Astrocyte (in vitro differentiated cells and primary cell): ENCODE measurements at places on chromosomes 2 and 18. TPM values are rescaled to one million over a fixed set of nuclear protein-coding genes. Genes with fewer than 3 reads are reported as not detected.

- no peak for DNase-seq
These were observed 265.9 kb downstream of the TFCP2L1 start for GRCh38 chr2:121019071-121019470.

DNA sequence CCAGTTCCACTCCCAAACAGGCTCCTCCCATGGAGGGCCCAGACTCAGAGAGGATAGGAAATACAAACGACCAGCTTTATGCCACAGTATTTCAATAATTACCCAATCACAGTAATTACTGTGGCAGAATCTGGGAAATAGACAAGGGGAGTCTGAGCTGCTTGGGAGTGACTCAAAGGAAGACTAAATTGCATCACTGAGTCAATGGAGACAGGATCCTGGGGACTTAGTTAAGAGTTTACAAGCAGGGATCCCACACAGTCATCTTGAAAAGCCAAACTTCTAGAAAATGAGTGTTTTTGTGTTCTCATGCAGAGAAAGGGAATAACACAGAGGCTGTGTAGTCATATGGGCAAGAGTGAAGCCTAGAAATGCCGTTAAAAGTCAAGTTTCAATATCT is 1142.1 kb downstream of the CNTNAP5 start:
- peak; percentile 2 for DNase-seq

- no peak for DNase-seq
These were observed 183.3 kb upstream of the DOK6 start for GRCh38 chr18:69217196-69218000.

GRCh38 chr18:5021558-5021957 is 175.5 kb downstream of the AKAIN1 start:
- no peak for DNase-seq

DNA sequence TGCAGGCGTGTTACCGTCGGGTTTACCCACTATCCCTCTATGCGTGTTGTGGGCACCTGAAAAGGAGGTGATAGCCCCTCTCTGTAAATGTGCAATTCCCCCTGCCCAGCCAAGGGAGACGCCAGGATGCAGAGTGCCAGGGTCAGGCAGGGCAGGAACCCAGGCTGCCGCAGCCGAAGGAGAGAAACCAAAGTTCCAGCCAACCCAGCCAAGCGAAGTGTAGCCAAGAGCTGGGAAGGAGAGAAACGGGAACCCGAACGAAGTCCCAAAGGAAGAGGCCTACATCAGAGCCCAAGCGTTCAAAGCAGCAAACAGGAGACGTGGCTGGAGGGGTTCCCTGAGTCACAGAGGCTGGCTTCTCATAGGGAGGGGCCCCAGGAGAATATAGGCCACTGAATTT is 24.2 kb upstream of the SPR start:
- DNase-seq, result no peak

The LRRC30 gene
- not detected in 2 replicates for total RNA-seq

DNA sequence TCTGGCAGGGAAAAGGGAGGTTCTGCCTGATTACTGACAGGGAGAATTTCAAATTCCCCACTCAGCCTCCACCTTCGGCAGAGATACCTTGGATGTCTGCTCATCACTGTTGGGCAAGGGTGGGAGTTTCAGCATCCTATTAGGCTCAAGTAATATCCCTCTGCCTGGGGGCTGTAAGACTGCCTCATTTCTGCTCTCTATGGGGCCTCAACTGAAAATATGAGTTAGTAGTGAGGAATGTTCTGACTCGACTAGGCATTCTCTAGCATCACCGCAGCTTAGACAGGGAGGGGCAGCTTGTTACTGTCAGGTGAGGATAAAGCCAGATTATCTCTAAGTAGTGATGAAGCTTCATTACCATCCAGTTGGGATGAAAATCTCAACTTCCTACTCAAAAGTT is 87.7 kb upstream of the LRP1B start:
- DNase-seq, result peak; percentile 30

DNA sequence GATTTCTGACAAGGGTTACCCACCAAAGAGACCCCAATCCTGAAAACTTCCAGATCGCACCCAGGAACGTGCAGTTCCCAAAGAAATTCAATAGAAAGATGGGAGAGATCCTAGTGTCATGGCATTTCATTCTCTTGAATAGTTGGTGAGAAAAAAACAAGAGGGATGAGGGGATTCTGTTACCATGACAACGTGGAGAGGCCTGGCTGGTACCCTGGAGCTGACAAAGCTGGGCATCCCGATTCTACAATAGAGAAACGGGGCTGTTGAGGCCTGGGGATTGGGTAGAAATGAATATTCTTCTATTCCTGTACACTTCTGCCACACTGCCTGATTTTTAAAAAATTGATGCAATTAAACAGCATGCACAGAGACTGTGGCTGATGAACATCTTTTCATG is 41.0 kb downstream of the POLE4 start:
- DNase-seq, result no peak

- DNase-seq, result no peak
These were observed 27.9 kb upstream of the EPC2 start for GRCh38 chr2:148616662-148617061.

DNA sequence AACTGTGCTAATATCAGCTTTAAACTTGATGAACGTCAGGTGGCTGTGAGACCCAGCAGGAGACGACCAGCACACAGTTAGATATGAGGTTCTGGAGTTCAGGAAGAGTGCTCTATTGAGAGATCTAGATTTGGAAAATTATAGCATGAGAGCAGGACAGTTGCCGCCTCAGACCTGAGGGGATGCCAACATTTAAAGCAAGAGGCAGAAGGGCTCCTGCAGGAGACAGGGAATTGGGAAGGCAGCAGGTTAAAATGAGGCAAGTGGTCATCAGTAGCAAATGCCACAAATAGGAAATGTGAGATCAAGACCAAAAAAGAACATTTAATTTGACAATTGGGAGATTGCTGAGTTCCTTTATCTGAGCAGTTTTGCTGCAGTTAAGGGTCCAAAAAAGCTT is 471.9 kb downstream of the TGIF1 start:
- DNase-seq, result no peak

DNA sequence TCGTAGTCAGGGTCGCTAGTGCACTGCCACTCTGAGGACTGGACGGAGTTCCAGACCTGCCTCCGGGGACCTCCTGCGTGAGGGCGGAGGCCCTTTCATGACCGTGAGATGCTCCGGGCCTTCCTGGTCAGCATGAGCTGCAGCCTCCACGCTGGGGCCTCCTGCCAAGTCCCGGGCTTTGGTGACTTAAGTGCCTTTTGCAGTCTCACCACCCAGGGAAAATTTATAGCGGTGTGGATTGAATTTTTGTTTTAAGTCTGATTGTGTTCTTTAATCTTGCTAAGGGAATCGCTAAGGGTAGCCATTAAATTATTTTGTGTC is 33.6 kb downstream of the CHRNA1 start:
- DNase-seq, result no peak

- peak; percentile 11 for DNase-seq
These were observed 570 bp downstream of the SCRN3 start for GRCh38 chr2:174395969-174396630.

The LMAN2L gene
- total RNA-seq, result 19.8 and 19.9 TPM in 2 replicates

The LYG2 gene
- total RNA-seq, result not detected in 2 replicates

The AAMP gene
- total RNA-seq, result 78.8 and 87.3 TPM in 2 replicates

The LYPD1 gene
- 51.1 and 61.6 TPM in 2 replicates for total RNA-seq

DNA sequence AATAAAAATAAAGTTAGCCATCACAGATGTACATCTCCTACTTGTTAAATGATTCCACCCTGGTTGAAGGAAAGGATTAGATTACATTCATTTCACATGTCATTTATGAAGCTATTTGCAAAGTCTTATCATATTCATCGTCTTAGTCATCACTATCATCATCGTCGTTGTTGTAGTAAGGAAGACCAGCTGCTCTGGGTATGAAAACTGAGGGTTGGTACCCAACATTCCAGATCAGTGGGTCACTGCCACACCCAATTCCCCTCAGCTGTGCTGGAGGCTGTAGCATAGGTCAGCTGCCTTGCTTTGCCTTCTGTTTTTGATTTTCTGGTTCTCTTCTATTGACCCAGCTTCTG is 20.9 kb upstream of the CCBE1 start:
- peak; percentile 98 for DNase-seq

- no peak for DNase-seq
These were observed 43.3 kb downstream of the PLEKHB2 start for GRCh38 chr2:131148426-131148825.

- no peak for DNase-seq
These were observed 23.5 kb downstream of the PTGR3 start for GRCh38 chr18:75185460-75185859.

The TMEM200C gene
- total RNA-seq, result 11.3 and 13.1 TPM in 2 replicates

GRCh38 chr18:8848541-8848940 is 143.2 kb downstream of the MTCL1 start:
- DNase-seq, result no peak

DNA sequence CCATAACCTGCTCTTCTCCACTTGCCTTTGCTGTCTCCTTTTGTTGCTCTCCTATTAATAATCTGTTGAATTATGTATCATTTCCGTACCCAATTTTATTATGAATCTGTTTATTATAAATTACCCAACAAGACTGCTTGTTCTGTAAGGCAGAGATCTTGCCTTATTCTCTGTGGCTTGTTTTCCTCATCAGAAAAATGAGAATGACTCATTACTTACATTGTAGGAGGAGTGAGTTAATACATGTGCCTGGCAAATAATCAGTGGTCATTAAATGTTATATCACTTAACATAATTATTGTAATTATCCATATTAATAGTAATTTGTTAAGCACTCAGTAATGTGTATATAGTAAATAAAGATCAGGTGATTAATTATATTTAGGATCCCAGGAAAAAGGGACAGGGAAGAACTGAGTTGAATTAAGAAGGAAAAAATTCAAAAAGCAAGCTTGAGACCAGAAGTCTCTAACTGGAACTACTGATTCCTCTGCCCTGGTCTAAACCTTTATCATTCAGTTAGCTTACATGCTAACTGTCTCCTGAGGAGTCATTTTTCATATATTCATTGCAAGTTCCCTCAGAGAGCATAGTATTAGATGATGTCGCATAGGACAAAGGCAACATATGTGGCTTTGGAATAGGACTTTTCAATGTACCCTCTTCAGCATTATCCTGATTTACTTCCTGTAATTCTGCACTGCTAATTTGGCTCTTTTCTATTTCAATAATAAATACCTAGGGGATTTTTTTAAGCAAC is 335.7 kb downstream of the GALNT13 start:
- DNase-seq, result no peak

GRCh38 chr2:8479298-8479697 is 202.6 kb upstream of the ID2 start:
- no peak for DNase-seq

The DSG1 gene
- total RNA-seq, result 0.05 TPM in 1 of 2 replicates, not detected in the other

The CRYGD gene
- total RNA-seq, result not detected in 2 replicates

The SCN9A gene
- total RNA-seq, result 7.8 and 8.7 TPM in 2 replicates
